ENCODE measurements at places on chromosomes 7 and 10. TPM values are rescaled to one million over a fixed set of nuclear protein-coding genes. Genes with fewer than 3 reads are reported as not detected.

SCD gene
- 13.3 TPM for total RNA-seq

DNA sequence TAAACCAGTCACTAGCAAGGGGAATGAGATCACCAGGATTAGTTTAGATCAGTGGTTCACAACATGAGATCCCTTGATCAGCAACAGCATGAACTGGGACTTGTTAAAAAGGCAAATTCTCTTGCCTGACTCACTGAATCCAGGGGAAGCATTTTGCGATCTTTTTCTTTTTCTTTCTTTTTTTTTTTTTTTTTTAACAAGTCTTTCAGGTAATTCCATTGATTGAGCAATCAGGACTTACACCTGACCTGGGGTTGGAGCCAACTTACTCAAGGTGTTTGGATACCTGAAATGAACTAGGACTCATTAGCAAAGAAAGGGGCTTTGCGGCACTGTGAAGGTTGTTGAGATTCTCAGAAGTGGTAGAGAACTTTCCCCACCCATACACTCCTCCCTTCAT, 47.1 kb upstream of the PRR15 start:
- no peak for DNase-seq

DNA sequence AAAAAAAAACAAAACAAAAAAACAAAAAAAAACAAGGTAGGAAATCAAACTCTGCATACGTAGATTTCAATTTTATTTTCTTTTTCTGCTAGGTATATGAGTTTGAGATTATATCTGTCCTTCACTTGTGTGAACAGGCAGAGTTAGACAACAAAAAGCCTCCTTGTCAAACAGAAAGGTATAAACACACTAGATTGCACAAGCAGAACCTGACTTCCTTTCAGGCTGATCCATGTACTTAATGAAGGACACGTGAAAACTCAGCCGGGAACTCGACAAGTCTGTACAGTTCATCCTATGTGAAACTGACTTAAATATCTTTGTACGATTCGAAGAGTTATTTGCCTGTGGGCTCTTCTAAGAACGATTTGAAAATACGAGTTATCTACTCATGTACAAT, 254.1 kb downstream of the ARL4A start:
- DNase-seq = no peak

GRCh38 chr10:110151467-110151866, 55.9 kb upstream of the MXI1 start:
- peak; percentile 93 for DNase-seq

DNA sequence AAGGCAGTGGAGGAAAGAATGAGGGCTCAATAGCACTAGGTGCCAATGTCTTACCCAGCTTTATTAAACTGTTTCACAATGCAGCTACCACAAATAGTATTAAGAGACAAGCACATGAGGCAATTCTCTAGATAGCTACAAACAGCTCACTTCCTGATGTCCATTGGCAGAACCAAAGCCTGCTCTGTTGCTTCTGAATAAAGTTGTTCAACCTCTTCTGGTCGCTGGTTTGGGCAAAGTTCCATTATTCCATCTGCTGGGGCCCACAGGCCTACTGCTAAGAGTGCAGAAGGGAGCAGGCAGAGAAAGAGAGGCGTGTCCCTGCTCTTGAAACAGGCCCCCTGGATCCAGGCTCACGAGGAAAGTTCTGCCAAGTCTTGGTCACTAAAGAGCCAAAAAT, 173.9 kb downstream of the ZNF438 start:
- peak; percentile 28 for DNase-seq

- peak; percentile 25 for DNase-seq
These were observed 58.9 kb downstream of the FRMPD2 start for GRCh38 chr10:48215486-48216203.

DNA sequence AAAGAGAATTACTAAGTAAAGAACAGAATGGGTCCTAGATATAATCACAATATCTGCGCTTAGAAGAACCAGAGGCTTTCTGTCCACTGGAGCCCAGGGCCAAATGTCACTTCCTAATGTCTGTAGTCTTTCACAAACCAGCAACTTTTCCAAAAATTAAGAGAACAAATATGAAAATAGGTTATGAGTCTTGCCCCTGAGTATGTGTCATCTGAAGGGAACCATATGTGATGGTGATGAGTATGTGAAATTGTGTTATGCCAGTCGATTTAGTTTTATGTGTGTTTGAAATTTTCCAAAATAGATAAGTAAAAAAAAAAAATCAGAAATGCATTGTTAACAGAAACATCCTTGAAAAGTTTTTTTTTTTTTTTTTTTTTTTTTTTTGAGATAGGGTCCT, 15.4 kb upstream of the HTR5A start:
- no peak for DNase-seq

DNA sequence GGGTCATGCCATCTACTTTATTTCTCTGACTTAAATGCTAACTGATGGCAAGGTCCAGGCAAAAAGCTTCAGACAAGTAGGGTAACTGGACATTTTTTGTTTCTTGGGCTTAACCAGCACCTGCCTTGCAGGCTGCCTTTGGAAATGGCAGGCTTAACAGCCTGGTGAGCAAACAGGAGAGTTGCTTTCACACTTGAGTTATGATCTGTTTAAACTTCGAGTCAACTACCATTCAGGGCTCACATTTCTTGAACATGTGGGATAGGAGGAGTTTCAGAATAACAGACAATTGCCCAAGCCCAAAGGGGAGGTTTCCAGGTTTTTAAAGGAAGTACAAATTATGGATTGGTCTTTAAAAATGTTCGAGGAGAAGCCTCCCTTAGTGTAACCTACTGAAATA, 724.6 kb upstream of the SORCS1 start:
- no peak for DNase-seq

Measured in pancreas (tissue), 10 donors.